ENCODE measurements at places on chromosomes 2 and 18. TPM values are rescaled to one million over a fixed set of nuclear protein-coding genes. Genes with fewer than 3 reads are reported as not detected.

Gene CAVIN2
- 2.9 TPM for total RNA-seq

DNA sequence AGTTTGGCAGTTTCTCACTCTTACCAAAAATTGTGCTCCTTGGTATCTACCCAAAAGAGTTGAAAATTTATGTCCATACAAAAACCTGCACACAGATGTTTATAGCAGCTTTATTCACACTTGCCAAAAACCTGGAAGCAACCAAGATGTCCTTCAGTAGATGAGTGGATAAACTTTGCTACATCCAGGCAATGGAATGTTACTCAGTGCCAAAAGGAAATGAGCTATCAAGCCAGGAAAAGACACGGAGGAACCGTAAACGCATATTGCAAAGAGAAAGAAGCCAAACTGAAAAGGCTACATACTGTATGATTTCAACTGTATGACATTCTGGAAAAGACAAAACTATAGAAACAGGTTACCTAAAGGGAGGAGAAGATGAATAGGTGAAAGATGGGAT is 36.1 kb downstream of the TMEM163 start:
- H3K4me3 ChIP-seq, result no peak overlapping the region
- H3K4me1 ChIP-seq, result no peaks in the 10 kb centered on the region
- no peak overlapping the region for H3K27ac ChIP-seq
- DNase-seq, result no peak
- H3K27me3 ChIP-seq, result no peaks in the 10 kb centered on the region

DNA sequence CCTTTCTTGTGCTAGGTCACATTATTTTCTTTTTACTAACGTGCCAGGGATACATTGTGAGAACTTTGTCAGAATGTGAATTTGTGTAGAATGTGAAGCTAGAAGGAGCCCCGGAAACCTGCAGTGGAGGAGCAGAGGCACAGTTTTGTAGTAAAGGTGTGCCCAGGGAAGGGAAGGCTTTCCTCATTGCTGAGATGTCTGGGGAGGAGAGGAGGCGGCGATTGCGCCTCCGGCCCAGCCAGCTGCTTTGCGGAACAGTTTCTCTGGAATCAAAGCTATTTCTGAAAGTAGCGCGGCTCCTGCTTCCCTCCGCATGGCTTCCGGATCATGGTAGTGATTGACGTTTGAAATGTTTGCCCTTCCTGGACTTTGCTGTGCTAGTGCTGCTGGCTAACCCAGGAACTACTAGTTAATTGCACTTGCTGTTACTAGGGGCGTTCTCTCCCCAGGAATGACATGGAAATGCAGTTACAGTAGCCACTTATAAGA is 83.1 kb upstream of the RBM44 start:
- H3K27ac ChIP-seq, result peak overlapping the region; percentile 98
- H3K4me1 ChIP-seq, result peaks cover 42% of the 10 kb centered on the region
- no peaks in the 10 kb centered on the region for H3K27me3 ChIP-seq
- H3K4me3 ChIP-seq, result peak overlapping the region; percentile 80
- H3K36me3 ChIP-seq, result peaks cover 18% of the 10 kb centered on the region

DNA sequence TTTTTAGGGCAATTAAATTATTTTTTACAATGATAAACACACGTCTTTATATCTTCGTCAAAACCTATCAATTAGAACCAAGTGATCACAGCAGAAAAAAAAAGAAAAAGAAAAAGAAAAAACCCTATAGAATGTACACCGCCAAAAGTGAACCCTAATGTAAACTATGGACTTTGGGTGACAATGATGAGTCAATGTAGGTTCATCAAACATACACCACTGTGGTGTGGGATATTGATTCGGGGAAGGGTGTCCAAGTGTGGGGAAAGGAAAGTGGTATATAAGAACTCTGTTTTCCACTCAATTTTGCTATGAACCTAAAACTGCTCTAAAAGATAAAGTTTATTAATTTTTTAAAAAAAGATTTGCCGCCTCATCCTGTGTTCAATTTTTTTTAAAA is 85.1 kb downstream of the DYNC1I2 start:
- no peaks in the 10 kb centered on the region for H3K27me3 ChIP-seq
- no peak overlapping the region for H3K4me3 ChIP-seq
- no peak overlapping the region for H3K27ac ChIP-seq
- H3K36me3 ChIP-seq, result peaks cover 5% of the 10 kb centered on the region
- no peak for DNase-seq

DNA sequence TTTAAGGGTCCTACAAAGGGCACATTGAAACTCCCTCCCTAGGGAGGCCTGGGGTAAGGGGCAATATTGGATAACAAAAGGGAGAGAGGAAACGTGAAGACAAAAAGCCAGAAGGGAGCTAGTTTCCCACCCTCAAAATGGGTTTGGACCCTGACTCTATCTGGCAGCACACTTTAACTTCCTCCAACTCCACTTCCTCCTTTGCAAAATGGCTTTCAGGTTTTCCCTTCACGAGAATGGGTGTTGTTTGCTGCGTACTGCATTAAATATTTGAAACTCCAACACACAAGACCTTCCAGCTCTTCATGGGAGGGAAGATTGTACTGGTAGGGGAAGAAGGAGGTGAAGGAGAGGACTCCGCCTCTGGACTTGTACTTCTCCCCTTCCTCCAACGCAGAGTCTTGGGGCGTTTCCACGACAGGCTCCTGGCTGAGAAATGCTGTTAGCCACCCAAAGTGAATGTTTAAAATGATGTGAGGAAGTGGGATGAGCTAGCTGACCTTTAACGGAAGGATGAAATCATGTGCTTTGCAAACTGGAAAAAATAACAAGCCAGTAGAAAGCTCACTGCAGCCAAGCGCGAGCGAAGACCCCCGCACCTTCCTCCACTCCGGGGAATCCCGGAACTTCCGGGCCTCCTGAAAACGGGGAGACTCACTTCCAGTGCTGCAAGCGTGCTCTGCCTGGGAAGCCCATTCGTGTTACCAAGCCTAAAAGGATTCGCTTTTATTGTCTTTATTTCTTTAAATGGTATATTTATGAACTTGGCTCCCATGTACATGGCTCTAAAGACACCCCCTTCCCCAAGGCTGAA is 85.6 kb downstream of the VIT start:
- no peak overlapping the region for H3K27ac ChIP-seq
- H3K36me3 ChIP-seq, result no peaks in the 10 kb centered on the region

GRCh38 chr18:36811955-36812354 is 16.8 kb downstream of the TPGS2 start:
- H3K4me1 ChIP-seq, result peaks cover 8% of the 10 kb centered on the region
- no peak overlapping the region for H3K27ac ChIP-seq
- no peak for DNase-seq
- H3K4me3 ChIP-seq, result no peak overlapping the region
- H3K27me3 ChIP-seq, result no peaks in the 10 kb centered on the region

- no peak overlapping the region for H3K4me3 ChIP-seq
- peaks cover 11% of the 10 kb centered on the region for H3K4me1 ChIP-seq
These were observed 51.3 kb upstream of the ODC1 start for GRCh38 chr2:10499275-10499907.

- peaks cover 24% of the 10 kb centered on the region for H3K27me3 ChIP-seq
- peak overlapping the region; percentile 96 for H3K4me3 ChIP-seq
- H3K4me1 ChIP-seq, result peaks cover 23% of the 10 kb centered on the region
- peaks cover 12% of the 10 kb centered on the region for H3K36me3 ChIP-seq
- DNase-seq, result no peak
- peak overlapping the region; percentile 88 for H3K27ac ChIP-seq
These were observed 1.4 kb downstream of the ALMS1 start for GRCh38 chr2:73386894-73387636.

DNA sequence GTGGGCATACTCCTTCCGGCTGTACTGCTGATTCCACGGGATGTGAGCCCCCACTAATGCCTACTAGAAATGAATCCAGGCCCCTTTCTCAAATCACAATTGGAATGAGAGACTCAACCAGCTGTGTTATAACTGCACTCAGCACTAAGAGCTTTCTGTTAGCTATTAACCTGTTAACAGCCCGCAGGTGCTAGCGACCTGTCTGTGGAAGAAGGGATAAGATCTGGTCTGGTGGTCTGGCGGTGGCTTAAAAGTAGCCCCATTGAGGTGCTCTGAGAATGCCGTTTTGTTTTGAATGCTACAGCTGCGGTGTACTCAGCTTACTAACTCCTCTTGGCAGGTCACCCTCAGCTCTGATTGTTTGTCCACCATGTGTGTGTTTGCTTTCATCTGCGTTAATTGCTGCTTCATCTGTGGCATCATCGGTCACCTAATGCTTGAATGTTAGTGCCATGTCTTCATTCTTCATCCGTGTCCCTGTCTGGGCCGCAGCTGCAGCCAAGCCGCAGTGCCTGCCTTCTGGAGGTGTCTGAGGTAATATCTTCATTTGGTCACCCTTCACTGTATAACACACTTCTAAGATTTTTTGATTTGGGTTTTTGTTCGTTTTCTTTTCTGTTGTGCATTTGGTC is 16.3 kb downstream of the RAB12 start:
- peaks cover 25% of the 10 kb centered on the region for H3K4me1 ChIP-seq
- H3K36me3 ChIP-seq, result peaks cover 43% of the 10 kb centered on the region
- no peak for DNase-seq
- H3K4me3 ChIP-seq, result no peak overlapping the region
- H3K27me3 ChIP-seq, result no peaks in the 10 kb centered on the region
